Calu3 (cell line): ENCODE measurements at places on chromosomes 1 and 21.

- H3K27me3 ChIP-seq, result peaks cover under 1% of the 10 kb centered on the region
- no peak overlapping the region for H3K27ac ChIP-seq
- no peak for DNase-seq
- H3K36me3 ChIP-seq, result no peaks in the 10 kb centered on the region
- no peak overlapping the region for H3K4me3 ChIP-seq
- H3K4me1 ChIP-seq, result peaks cover 8% of the 10 kb centered on the region
Measured at GRCh38 chr1:23477359-23478144, 6.4 kb downstream of the ASAP3 start.

DNA sequence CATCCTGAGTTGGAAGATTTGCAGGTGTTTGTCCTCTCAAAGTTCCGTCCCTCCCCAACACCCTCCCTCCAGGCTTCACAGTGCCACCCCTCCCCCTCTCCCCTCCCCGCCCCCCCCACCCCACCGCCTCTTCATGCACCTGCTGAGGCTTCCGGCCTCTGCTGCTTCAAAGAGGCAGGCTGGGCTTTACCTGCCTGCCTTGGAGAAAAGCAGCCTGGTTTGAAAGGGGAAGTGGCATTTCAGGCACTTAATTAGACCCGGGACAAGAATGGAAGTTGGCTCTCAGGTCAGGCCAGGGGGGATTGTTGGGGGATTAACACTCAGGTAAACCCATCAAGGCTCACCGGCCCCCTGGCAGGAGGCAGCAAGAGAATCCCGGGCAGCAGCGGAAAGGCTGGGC, 21.1 kb downstream of the PAX7 start:
- DNase-seq, result no peak
- no peak overlapping the region for H3K27ac ChIP-seq
- H3K4me1 ChIP-seq, result no peaks in the 10 kb centered on the region
- peaks cover 83% of the 10 kb centered on the region for H3K27me3 ChIP-seq

DNA sequence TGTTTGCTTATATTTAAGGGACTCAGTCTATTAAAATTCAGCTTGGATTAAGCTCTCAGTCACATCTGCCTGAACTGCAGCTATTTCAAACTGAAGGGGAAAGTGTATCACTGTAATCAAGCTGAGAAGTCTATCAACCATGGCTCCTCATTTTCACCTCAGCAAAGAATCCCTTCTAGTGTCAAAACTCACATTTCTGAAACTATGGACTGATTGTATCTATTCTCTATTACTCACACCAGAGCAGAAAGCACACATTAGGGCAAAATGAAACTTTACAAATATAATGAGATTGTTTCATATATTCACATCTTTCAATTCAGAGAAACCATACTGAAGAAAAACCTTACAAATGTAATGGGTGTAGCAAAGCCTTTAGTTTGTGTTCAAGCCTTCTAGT, 14.6 kb upstream of the C1orf146 start:
- H3K27ac ChIP-seq, result no peak overlapping the region
- no peak for DNase-seq
- H3K36me3 ChIP-seq, result no peaks in the 10 kb centered on the region
- no peaks in the 10 kb centered on the region for H3K4me1 ChIP-seq

DNA sequence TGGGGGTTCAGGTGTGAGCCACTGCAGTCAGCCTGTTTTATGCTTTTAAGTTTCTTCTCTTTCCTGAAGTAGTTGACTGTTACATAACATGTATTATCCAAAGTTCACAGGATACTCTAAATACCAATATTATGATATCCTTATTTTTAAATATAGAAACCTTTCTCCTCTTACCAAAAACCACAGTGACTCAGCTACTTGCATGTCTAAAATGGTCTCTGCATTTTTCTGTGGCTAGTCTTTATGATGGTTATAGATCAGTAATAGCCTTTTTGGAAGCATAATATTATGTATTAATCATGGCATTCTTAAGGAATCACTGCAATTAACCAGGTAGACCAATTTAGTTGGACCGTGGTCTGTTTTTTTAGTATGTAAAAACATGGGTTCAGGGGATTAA, 210.8 kb upstream of the CACYBP start:
- peak overlapping the region; percentile 16 for H3K27ac ChIP-seq
- no peaks in the 10 kb centered on the region for H3K36me3 ChIP-seq
- no peaks in the 10 kb centered on the region for H3K27me3 ChIP-seq
